ENCODE measurements at places on chromosomes 6 and 20. TPM values are rescaled to one million over a fixed set of nuclear protein-coding genes. Genes with fewer than 3 reads are reported as not detected.

The CST7 gene
- not detected for total RNA-seq

The CHRNA4 gene
- total RNA-seq = 165 TPM

The OTOR gene
- total RNA-seq = not detected

The CARMIL1 gene
- 4.8 TPM for total RNA-seq
